ENCODE measurements at places on chromosomes 7 and 10.

DNA sequence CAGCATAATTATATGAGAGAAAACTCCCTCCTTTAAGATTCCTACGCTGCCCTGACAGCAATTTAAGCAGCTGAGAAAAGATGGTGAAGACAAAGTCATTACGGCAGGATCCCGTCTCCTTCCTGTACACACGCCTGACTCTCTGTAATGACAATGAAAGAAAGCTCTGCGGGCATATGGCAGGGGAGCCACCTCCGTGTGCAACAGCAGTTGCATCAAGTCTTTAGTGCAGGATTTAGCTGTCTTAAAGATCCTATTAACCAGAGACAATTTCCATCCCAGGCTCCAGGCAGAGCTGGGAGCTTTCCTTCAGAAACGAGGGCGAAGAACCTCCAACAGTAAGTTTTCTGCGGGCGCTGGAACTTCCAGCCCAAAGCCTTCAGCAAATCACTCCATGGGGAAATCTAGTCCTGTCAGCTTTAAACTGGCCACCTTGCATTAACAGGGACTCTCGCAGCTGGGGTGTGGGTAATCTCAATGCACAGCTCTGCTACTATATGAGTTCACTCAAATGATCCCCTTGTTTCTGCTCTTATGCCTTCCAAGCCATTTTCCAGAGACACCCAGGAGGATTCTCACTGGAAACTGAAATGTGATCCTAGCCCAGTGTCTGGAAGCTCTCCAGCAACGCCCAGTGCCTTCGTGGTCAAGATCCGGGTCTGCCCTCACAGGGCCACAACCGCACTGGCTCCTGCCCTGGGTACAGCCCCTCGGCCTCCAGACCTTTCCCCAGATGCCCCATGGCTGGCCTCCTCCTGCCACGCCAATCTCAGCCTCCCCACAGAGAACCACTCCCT, 74.9 kb downstream of the CTBP2 start:
- DNase-seq = no peak

- DNase-seq = no peak
Observed at GRCh38 chr7:41858201-41858600, 155.3 kb upstream of the INHBA start.

GRCh38 chr7:54880326-54880989, 121.4 kb upstream of the SEC61G start:
- DNase-seq = no peak

DNA sequence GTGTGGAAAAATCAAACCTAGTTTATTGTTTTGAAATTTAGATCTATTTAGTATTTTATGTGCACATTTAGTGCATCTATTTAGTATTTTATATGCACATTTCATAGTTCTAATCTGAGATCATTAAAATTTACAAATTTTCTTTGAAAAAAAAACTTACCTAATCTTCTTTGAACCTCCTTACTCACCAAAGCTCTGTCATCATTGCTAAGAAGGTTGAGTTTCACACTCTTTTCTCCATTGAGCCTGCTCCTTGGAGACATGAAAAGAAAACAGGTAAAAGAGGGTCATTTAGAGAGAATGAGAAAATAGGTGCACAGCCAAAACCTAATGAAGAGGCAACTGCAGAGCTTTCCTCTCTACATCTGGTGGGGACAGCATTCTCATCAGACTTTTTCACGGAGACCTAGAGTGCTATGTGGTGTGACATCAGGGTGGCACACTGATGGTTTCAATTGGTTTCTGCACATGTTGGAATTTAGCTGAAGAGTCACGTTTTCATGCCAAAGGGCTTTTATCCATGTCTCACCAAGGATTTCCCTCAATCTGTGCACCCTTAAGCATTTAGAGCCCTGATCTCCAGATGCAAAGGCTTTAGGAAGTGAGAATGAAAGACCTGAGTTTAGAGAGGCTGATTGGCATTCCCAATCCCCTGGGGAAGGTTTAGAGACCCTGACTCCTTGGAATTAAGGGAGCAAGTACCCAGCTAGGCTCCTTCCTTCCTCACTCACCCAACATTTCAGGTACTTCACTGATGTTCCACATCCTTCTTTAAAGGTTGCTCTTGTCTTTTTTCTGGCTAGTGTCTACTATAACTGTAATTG, 89.2 kb upstream of the CAPZA2 start:
- DNase-seq = no peak

DNA sequence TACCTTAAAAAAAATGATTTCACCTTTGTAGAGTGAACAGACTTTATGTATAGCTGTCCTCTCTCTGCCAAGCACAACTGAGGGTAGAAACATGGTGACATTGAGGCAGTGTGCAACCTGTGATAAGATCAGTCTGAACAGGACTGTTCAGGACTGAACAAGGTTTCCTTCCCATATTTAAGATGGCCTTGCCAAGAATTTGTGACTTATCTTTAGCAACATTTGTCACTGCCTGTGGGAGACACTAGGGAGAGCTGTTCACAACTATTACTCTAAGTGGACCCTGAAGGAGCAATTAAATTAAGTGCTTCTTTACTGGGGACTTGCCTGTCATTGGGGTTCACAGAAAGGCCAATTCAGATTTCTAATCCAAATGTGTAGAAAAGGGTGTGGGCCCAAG, 6.7 kb downstream of the OR13A1 start:
- no peak for DNase-seq

GRCh38 chr7:47300472-47301104, 281.3 kb downstream of the TNS3 start:
- DNase-seq = no peak

DNA sequence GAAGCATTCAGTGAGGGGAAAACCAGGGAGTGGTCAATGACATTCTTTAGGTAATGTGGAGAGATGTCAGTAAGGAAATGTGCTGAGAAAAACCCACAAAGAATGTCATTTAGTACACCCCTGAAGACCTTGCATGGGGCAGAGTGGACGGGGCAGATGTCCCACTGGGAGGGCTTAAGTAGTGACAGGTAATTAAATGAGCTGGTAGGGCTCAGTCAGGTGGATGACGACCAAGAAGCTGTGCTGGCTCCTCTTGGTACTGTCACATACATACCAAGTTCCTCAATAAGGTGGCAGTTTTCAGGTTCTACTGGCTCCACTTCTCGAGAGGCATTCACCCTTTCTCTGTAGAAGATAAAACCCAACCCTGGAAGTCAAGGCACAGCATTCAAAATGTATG, 1.8 kb downstream of the PON3 start:
- no peak for DNase-seq

GRCh38 chr7:75621124-75621523, 117.6 kb downstream of the HIP1 start:
- DNase-seq = no peak

- no peak for DNase-seq
Observed at GRCh38 chr10:3975016-3975415, 190.0 kb upstream of the KLF6 start.

GRCh38 chr7:32941681-32942414, 15.4 kb upstream of the FKBP9 start:
- DNase-seq = no peak

Measured in activated naive CD8-positive, alpha-beta T cell treated with anti-CD3 and anti-CD28 coated beads, Interleukin-2, amount 10 ng/mL, durations not matched to agents 7 days and 5 days (primary cell).